ENCODE measurements at places on chromosomes 7 and 10.

GRCh38 chr10:49655099-49655498, 24.4 kb upstream of the C10orf53 start:
- no peak for DNase-seq

- no peak for DNase-seq
These were observed 6.3 kb upstream of the LIPF start for GRCh38 chr10:88657901-88658300.

DNA sequence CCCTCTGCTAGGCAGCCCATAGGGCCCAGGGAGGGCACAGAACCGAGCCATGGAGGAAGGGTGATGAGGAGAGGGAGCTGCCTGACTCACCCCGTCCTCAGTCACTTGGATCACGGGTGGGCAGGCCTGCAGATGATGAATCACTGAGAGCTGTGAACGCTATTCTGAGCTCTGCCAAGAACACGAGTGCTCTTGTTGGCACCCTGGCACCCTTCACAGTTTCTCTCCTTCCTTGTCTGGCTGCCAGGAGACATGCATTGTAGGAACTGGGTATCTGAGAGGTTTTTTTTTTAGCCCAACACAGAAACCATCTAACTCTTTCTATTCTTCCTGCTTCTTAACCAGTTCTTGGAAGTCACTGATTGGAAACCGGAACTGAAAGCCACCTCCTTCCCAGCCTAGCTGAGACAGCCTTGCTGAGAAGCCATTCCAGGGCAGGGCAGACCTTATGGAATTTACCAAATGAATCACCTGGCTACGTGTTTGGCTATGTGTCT, 82.1 kb downstream of the SLC37A3 start:
- DNase-seq = peak; percentile 60

GRCh38 chr10:17348011-17348500, 106.3 kb downstream of the ST8SIA6 start:
- DNase-seq = no peak

DNA sequence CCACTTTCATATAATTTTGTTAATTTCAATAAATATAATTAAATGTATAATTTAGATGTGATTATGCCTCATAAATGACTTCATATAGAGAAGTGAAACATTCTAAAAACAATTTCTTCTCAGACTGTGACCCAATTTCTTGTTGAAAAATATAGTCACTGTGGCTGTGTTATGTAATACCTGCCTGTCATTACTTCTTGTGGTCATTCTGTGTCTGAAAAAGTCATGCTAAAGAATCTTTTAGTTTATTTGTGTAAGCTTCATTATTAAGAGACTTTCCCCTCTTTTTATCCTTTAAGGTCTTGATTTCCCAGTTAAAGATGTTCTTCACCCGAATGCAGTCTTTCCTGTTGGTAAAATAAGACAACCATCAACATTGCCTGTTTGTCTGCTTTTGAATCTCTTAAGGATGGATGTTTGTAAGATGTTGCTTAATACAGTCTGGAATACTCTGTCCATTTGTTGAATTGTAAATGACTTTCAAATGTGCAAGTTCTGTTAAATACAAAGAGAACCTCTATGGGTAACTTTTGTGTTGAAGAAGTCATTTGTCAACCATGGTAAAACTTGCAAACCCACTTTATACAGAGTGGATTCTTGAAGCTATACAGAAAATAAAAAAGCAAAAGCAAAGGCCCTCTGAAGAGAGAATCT, 16.0 kb downstream of the KAT6B start:
- DNase-seq = no peak

DNA sequence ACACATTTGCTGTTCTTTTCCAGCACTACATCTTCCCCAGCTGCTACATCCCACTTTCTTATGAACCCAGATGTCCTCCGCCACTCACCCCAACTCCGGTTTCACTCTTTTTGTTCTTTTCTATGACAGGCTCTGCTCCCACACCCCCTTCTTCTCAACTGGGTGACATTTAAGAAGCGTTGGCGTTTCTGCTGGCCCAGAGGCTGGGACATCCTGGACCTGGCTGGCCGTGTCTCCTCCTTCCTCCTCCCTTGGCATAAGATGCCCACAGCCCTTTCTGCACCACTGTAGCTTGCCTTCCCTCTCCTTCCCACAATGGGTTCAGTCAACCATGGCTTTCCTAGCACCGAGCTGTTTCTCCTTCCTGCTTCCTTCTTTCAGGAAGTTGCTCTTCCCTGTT, 9.4 kb upstream of the CALML5 start:
- DNase-seq = no peak

DNA sequence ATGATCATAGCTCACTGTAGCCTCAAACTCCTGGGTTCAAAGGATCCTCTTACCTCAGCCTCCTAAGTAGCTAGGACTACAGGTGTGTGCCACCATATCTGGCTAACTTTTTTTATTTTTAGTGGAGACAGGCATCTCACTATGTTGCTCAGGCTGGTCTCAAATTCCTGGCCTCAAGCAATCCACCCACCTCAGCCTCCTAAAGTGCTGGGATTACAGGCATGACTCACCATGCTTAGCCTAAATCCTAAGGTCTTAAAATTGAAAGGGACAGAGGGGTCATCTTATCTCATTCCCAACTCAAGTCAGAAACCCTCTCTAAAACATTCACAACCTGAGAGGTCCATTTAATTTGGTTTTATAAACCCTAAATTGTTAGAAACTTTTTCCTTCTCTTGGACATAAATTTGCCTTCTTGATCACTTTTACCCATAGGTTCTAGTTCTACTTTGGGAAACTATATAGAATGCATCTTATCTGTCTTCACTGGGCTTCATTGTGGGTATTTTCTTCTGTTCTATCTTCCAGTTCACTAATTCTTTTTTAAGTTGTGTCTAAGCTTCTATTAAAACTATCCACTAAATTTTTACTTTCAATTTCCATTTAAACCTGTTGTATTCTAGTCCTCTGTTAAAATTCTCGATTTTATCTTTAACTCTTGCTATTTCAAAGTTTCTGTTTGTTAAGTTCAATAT, 183.4 kb upstream of the KAT6B start:
- no peak for DNase-seq

GRCh38 chr7:40232242-40232893, 97.6 kb downstream of the SUGCT start:
- DNase-seq = peak; percentile 34

DNA sequence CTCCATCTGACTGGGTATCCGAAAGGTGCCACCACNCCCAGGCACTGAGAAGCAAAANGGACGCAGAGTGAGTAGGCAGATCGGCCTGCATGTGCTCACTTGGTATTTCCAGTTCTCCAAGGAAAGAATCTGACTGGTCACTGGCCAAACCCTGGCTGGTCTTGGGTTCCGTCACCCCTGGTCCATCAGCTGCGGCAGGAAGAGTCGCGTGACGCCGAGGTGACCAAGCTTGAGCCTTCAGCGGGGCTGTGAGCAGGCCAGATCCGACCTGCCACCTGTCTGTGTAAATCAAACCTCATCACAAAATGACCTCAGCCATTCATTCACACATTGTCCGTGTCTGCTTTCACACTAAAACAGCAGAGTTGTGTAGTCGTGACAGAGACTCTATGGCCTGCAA, 28.8 kb upstream of the CHST15 start:
- no peak for DNase-seq

GRCh38 chr7:21656081-21656480, 113.2 kb downstream of the DNAH11 start:
- DNase-seq = no peak

DNA sequence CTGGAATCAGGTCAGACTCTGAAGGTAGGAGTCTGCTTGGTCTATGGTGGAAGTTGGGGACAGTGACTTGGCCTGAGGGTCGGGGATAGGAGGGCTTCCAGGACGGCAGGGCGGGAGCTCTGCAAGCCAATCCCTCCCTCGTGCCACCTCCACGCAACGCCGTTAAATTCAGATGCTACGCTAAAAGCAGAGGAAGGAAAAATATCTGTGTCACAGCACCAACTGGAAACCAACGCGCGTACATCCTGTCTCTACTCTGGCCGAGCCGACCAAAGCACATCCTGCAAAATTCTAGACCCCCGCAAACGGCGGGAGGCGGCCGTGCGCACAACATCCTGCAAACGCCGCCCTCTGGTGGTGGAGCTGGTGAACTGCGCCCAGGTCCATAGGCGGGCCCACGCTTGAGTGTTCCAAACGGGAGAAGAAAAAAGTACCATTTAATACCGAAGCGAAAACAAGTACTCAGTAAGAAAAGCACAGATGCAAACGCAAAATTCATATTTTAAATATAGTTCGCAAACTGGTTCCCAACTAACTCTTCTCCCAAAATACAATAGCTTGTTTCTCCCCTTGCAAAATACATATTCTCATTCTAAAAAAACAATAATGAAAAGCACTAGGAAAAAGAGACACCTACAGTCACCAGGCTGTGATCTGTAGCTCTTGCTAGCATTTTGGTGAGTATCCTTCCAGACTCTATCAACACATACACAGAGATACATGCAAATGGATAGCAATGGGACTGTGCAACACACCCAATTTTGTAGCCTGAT, 45.7 kb upstream of the HSPA12A start:
- DNase-seq = peak; percentile 9

- DNase-seq = no peak
These were observed 68.0 kb upstream of the ELMO1 start for GRCh38 chr7:37516664-37517063.

DNA sequence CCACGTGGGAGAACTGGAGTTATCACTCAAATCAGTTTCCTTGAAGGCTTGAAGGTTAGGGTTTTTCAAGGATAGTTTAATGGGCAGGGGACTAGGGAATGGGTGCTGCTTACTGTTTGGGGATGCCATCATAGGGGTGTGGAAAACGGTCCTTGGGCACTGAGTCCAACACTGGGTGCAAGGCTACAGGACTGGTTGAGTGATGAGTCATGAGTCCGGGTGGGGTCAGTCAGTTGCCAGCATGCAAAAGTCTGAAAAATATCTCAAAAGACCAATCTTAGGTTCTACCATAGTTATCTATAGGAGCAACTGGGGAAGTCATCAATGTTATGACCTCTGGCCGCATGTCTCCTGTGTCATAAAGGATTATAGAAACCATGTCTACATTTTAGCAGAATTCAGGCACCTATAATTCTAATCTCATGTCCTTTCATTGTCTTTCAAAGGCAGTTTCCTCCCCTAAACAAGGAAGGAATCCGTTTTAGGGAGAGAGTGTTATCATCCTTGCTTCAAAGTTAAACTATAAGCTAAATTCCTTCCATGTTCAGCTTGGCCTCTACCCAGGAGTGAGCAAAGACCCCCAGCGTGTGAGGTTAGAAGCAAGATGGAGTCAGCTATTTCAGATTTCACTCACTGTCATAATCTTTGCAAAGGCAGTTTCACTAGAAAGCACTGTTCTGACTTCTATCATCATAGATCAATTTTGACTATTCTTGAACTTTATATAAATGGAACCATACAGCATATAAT, 94.5 kb downstream of the COL26A1 start:
- no peak for DNase-seq

GRCh38 chr7:95469848-95470247, 15.9 kb upstream of the ASB4 start:
- no peak for DNase-seq

- DNase-seq = no peak
These were observed 102.6 kb upstream of the CTBP2 start for GRCh38 chr10:125262920-125263319.

GRCh38 chr10:89392974-89393373, 551 bp downstream of the IFIT1 start:
- no peak for DNase-seq

DNA sequence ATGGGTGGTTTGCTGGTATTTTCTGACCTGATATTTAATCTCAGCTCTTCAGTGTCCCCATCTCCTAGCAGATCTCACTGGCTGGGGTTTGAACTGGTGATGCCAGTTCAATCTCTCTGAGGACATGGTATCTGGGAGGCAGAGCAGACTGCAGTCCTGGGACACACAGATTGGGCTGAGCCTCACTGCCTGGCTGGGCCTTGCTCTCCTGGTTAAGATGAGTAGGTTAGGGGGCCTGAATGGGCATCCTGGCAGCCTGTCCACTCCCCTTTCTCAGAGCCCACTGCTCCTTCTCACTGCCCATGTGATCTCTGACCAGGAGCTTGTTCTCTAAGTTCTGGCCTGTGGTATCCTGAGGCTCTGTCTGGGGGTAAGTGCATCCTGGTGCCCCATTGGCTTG, 363.4 kb downstream of the GLRX3 start:
- DNase-seq = no peak

DNA sequence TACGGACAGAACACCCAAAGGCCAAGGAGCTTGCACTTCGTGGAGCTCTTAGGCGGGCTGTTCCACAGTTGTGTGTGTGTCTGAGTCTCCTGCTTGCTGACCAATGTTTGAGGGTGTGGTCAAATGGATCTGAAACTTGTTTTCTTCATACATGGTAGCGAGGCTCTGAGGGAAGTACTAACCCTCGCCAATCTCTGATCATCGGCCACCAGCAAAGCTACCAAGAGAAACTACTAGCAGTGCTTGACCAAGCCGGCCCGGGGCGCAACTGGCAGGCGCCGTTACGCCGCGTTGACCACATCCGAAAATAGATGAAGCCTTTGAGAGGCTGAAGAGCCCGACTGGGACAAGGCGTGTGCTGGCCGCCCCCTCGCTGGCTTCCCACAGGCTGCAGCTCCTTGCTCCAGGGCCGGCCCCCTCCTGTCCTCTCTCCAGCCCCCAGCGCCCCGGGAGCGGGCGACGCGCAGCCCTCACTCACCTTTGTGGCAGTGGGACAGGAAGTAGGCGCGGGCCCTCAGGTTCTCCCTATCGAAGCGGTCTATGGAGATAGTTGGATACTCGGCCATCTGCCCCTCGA, 384 bp downstream of the DCLRE1C start:
- DNase-seq = peak; percentile 10

GRCh38 chr7:141221007-141221612, 147.2 kb downstream of the TMEM178B start:
- DNase-seq = no peak

- no peak for DNase-seq
These were observed 6.6 kb downstream of the NIPSNAP2 start for GRCh38 chr7:55970978-55971377.

DNA sequence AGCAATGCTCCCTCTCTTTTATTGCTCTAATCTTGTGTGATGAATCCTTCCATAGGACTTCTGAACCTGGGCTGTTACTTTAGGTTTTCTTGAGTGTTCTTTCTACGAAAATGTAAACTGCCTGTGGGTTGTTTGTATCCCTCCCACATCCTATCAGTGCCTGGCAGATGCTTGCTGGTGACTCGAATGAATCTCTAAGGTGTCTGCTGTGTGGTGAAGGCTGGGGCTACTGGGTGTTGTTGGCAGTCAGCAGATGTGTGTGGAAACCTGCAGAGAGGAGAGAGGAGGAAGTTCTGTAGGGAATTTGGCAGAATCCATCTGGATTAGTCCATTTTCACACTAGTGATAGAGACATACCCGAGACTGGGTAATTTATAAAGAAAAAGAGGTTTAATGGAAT, 639.4 kb downstream of the CALN1 start:
- DNase-seq = no peak

GRCh38 chr10:132465889-132466519, 69.0 kb downstream of the PWWP2B start:
- DNase-seq = no peak

Data from retinal pigment epithelial cell (primary cell).